ENCODE measurements at places on chromosomes 12 and 14.

DNA sequence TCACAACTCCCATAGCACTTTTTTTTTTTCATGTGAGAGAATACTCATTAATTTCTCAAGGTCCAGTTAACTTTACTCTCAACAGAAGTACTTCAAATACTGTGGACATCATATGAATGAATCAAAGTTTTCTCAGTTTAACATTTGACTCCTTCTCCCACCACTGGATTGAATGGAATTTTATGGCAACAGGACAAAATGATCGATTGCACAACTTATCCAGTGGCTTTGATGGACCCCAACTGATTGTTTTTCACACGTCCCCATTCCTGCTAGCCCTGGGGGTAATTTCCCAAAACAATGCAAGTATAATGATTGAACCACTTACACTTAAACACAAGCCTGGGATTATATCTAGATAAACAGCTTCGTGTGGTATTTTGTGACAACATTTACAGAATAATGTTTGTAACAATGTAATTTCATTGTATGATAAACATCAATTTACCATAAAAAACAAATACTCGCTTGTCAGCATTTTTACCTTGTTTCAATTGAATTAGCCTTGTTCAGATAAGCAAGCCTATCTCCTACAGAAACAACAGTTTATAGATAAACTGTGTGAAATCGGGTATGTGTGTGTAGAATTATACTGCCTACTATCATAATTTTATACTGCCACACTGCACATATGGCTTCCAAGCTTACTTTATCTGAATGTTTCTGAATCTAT lies 60.9 kb downstream of the SOX5 start:
- DNase-seq: no peak

- no peak for DNase-seq
These were observed 28.9 kb downstream of the PNN start for GRCh38 chr14:39203659-39204606.

DNA sequence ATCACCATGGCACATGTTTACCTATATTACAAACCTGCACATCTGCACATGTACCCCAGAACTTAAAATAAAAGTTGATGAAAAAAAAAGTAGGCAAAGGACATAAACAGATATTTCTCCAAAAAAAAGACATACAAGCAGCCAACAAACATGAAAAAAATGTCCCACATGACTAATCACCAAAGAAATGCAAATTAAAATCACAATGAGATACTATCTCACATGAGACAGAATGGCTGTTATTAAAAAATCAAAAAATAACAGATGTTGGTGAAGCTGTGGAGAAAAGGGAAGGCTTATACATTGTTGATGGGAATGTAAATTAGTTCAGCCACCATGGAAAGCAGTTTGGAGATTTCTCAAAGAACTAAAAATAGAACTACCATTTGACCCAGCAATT lies 68.0 kb upstream of the FAR2 start:
- DNase-seq: no peak

- peak; percentile 34 for DNase-seq
These were observed 12.9 kb downstream of the TTC9 start for GRCh38 chr14:70654632-70655031.

DNA sequence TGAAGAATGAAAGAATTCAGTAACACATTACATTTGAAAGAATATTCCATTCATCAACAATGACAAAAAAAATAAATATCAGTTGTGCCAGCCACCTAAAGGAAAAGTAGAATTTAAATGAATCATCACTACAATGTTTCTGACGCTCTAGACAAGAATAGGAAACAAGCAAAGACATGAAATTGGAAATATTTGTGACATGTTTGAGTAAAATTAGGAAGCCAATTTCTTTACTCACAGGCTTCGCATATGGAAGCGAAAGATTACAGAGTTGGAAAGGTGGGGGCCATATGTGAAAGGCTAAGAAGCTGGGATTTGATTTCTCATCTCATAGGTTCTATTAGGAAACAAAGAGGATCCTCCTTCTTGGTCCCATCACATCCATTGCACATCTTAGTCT lies 279.0 kb downstream of the IPO8 start:
- no peak for DNase-seq

GRCh38 chr12:132356691-132357622 lies 27.6 kb upstream of the GALNT9 start:
- no peak for DNase-seq

GRCh38 chr12:79426121-79426520 lies 264.6 kb downstream of the PAWR start:
- DNase-seq: no peak

- no peak for DNase-seq
These were observed 115.4 kb upstream of the PRICKLE1 start for GRCh38 chr12:42704810-42705401.

DNA sequence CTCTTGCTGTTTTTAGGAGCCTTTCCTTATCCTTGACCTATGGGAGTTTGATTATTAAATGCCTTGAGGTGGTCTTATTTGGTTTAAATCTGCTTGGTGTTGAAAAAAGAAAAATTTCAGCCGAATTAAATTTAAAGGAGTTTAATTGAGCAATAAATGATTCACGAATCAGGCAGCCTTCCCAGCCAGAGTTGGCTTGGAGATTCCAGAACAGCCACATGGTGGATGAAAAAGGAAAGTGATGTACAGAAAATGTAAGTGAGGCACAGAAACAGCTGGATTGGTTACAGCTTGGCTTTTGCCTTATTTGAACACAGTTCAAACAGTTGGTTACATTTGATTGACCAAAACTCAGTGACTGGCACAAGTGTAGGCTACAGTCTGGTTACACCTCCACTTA lies 69.7 kb downstream of the WASHC3 start:
- no peak for DNase-seq

DNA sequence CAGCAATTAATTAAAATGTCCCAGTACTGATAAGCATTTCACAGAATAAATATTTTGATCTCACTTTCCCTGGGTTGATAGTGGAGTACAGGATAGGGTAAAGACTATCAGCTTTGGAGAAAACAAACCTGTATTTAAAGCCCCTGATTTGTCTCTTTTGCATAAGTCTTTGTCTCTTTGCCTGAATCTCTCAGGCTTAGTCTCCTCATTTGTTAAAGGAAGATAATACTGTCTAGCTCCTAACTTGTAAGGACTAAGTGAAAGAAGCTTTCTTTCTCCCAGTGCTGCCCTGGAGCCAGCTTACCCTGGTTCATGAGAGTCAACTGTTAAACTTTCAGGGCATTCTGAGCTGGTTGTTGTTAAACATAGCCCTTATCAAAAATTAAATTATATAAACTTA lies 5.5 kb upstream of the NR1H4 start:
- no peak for DNase-seq

GRCh38 chr12:107399046-107399445 lies 286.6 kb upstream of the PWP1 start:
- no peak for DNase-seq

DNA sequence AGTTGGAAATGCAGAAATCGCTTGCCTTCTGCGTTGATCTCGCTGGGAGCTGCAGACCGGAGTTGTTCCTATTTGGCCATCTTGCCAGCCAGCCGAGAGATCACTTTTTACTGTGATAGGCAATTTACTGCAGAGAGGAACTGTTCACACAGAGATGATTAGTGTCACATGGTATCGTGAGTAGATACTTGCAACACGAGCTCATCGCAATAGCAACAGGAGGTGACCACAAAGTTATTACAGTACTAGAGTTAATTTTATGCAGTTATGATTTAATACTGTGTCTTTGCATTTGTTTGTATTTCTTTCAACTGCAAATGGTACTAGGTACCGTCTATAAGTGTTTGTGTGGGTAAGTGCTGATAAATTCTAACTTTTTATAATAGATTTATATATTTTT lies 27.8 kb downstream of the NOPCHAP1 start:
- DNase-seq: no peak

GRCh38 chr14:93834699-93835371 lies 46.5 kb upstream of the PRIMA1 start:
- DNase-seq: no peak

- DNase-seq: peak; percentile 30
These were observed 572 bp downstream of the RAN start for GRCh38 chr12:130872179-130873096.

GRCh38 chr14:89669193-89669592 lies 252.2 kb upstream of the FOXN3 start:
- DNase-seq: no peak

DNA sequence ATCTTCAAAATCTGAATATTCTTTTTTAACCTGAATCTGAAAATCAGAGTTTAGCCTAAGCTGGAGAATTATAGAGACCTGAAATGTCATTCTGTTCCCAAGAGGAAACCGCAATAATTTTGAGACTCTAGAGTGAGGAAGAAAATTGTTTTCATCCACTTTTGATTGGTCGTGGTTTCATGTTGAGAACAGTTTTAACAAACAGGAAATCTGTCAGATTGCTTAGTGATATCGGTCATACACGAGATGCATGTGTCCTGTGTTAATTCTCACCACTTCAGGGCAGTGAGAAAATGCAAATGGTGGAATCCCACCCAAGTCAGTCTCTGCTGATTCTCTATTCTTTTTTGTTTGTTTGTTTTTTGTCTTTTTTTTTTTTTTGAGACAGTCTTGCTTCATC lies 1498.5 kb upstream of the TMEM132C start:
- peak; percentile 51 for DNase-seq

DNA sequence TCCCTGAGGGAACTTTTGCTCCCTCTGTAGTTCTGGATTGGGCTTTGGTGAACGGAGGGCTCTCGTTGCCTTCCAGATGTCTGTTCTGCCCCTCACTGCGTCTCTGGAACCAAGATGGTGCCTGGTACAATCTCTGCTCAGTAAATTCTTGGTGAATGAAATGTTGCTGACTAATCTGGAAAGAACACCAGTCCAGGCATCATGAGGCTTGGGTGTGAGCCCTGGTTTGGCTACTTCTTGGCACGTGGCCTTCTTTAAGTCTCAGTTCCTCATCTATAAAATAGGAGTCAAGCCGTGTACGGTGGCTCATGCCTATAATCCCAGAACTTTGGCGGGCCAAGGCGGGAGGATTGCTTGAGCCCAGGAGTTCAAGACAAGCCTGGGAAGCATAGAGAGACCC lies 4.3 kb downstream of the HHIPL1 start:
- no peak for DNase-seq

GRCh38 chr14:74014299-74014698 lies 4.8 kb downstream of the ENTPD5 start:
- no peak for DNase-seq

DNA sequence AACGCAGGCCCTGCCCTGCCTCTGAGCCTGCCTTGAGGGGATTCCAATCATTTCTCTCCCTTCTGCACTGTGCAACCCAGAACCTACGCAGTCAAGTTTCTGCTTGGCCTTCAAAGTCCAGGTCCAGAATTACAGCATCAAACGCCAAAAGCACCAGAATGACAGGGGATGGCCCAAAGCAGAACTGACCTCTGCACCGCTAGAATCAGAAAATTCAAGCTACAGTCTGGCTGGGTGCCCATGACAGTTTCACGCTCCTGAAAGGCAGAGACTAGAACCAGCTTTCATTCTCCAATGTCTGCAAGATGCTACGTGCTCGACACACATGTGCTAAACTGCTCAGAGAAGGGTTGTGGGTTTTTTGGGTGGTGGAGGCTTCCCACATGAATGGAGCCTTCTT lies 4.1 kb downstream of the CLMN start:
- DNase-seq: no peak

- DNase-seq: no peak
These were observed 34.9 kb downstream of the CREBL2 start for GRCh38 chr12:12646483-12647072.

DNA sequence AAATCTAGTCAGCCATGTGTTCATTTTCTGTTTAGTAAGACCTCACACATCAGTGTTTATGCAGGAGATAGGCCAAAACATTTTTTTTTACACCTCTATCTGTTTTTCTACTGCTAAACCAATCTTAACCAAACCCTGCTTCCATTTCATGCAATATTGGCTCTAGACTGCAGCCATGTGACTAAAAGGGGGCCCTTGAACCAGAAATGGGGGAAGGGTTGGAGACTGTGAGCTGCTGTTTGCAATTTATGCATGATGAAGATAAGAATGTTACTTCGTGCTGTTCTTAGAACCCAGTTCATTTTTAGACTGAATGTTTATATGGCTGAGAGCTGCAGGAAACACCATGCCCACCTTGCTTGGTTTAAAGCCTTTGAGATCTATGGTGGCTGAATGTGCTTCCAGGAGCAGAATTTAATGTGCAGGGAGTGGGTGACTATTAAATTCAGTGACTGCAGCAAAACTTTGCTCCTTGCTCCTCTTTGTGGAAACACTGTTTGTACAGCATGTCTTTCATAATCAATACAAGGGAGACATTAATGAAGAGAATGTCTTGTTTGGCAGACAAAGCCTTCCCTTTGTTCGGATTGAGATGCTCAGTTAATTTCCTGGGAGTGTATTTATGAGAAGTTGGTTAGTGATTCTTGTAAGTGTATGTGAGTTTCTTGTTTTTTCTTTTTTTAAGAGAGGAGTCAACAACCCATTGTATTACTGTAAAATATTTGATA lies 53.6 kb downstream of the CHST11 start:
- peak; percentile 19 for DNase-seq

- DNase-seq: no peak
These were observed 94.0 kb downstream of the NTF3 start for GRCh38 chr12:5525783-5526367.

GRCh38 chr12:12887471-12887870 lies 3.9 kb upstream of the GPRC5A start:
- no peak for DNase-seq

DNA sequence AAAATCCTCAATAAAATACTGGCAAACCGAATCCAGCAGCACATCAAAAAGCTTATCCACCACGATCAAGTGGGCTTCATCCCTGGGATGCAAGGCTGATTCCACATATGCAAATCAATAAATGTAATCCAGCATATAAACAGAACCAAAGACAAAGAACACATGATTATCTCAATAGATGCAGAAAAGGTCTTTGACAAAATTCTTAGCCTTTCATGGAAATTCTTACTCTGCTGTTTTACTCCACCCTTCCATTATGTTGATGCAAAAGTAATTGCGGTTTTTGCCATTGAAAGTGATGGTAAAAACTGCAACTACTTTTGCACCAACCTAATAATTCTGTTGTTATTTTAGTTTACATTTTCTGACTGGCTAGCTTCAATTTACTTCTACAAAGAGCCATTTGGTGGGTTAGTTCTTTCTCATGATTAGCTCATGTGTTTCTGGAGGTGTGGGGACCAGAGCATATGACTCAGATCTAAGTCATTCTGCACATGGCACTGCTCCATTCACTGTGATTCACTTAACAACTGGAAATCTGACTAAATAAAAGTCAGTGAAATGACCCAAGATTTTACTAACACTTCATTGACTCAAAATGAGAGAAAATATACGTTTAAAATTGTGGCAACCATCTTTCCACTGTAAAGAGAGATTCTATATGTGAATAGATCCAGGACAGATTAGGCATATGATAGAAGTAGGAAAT lies 99.9 kb downstream of the TMTC3 start:
- DNase-seq: no peak
